ENCODE measurements at places on chromosomes 4 and X. TPM values are rescaled to one million over a fixed set of nuclear protein-coding genes. Genes with fewer than 3 reads are reported as not detected.

Gene CENPE
- 1.7 TPM for total RNA-seq

Gene TNIP3
- total RNA-seq: 0.17 TPM

Gene ZNF711
- total RNA-seq: under 0.01 TPM

Gene SMIM10L2A
- 1.2 TPM for total RNA-seq
